ENCODE measurements at places on chromosomes 2 and 18.
A peak's percentile ranks its signal among the peaks of the same experiment; 100 is the strongest.

DNA sequence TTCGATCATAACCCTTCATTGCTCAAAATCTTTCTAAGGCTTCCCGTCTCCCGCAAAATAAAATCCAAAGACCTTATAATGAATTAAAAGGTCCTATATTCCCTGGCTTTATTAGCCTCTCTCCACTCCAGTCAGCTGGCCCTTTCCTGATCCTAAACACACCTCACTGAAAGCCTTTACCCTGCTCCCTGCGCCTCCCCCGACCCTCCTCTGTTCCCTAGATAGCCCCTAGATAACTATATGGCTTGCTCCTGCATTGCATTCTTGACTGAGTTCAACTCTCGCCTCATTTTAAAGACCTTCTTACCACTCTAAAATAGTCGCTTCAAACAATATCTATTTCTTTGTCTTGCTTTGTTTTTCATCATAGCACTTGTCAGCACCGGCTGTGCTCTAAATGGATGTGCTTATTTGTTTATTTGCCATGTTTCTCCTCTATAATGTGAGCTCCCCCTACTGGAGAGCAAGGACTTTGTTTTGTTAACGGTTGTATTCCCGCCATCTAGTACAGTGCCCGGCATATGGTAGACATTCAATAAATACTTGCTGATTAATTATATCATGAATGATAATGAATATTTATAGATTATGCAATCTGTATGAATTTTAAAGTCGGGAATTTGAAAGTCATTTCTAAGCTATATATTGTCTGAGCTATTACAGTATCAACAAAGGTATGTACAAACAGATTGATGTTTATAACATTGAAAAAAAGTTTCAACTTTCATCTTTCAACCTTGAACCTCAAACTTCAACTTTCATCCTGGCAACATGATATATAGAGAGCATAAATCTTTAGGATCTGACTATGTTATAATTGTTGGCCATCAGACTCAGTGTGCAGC lies 32.4 kb upstream of the VIT start:
- peak; percentile 79 for DNase-seq

DNA sequence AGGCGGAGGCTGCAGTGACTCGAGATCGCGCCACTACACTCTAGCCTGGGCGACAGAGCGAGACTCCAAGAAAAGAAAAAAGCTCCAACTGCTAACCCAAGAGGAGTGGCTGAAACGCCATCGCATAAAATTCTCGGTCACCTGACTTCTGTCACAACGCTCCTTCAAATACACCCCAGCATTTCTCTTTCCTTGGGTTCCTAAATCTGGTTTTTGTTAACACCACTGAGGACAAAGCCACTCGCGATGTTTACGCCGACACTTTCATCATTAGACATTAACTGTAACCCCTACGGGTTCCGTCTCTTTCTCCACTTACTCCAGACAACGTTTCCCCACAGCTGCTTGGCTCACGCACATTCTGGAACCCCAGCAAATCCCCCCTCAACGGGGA lies 679 bp downstream of the CLK1 start:
- peak; percentile 29 for DNase-seq

DNA sequence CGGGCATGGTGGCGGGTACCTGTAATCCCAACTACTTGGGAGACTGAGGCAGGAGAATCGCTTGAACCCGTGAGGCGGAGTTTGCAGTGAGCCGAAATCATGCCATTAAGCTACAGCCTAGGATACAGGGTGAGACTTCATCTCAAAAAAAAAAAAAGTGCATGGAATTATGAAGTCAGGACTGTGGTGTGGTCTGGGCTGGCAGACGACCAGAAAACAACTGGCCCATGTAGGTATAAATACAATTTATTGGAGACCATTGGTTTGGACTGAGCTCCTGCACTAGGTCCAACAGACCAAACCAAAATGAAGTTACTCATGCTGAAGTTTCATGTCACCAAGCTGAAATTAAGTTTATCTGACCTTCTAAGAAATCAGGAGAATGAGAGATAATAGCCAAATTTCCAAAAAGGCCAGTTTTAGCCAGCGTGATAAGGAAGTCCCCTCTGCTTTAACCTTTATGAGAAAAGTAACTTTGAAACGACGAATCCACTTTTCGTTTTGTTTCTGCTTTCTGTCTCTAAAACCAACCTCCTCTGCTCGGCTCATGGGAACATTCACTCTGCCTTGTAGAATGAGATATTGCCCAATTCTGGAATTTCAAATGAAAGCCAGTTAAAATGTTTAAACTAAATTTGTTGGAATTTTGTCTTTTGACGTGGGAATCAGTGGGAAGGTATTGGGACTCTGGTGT lies 17.7 kb upstream of the RAB10 start:
- no peak for DNase-seq

DNA sequence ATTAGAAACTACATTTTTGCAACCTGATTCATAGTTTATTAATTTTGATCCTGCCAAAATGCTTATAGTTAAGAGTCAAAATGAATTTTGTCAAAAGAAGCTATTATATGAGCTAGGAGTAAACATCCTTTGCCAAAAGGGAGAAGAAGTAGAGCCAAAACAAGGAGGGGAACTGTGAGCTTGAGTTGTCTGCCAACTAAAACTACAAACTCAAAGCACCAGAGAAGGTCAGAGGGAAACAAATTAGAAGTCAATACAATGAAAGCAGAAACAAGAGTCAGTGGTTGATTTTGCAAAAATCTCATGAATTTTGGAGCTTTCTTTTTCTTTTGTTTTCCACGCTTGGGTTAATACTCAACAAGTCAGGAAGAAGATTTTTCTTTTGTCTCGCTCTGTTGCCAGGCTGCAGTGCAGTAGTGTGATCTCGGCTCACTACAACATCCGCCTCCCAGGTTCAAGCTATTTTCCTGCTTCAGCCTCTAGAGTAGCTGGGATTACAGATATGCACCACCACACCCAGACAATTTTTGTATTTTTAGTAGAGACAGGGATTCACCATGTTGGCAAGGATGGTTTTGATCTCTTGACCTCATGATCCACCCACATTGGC lies 508.5 kb downstream of the RIT2 start:
- DNase-seq: no peak

DNA sequence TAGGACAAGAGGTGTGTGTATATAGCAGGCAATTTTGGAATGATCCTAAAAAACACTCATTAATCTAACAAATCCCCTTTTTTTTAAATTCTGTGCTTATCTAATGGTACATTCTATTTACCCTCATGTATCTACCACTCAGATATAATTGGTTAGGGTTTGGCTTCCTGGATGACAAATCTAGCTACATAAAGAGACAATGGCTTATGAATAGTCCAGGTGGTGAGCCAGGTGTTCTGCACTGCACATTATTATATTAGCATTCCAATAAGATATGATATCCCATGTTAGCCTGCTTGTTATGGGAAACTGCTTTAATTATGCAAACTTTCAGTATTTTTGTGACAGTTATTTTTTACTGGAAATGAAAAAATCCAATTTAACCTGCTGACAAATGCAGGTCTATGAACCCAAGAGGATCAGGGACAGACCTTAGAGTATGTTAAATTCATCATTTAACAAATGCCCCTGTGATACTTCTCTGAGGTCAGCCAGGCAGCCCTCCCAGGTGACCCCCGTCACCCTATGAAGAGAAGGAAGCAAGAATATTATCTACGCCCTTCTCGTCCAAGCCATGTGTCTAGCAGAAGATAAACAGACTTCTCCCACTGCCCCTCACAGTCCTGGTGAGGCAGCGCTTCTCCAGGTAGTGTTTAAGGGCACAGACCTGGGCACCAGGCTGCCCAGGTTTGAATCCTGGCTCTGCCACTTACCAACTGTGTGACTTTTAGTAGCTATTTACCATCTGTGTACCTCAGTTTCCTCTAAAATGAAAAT lies 83.0 kb downstream of the ADD2 start:
- DNase-seq: no peak

DNA sequence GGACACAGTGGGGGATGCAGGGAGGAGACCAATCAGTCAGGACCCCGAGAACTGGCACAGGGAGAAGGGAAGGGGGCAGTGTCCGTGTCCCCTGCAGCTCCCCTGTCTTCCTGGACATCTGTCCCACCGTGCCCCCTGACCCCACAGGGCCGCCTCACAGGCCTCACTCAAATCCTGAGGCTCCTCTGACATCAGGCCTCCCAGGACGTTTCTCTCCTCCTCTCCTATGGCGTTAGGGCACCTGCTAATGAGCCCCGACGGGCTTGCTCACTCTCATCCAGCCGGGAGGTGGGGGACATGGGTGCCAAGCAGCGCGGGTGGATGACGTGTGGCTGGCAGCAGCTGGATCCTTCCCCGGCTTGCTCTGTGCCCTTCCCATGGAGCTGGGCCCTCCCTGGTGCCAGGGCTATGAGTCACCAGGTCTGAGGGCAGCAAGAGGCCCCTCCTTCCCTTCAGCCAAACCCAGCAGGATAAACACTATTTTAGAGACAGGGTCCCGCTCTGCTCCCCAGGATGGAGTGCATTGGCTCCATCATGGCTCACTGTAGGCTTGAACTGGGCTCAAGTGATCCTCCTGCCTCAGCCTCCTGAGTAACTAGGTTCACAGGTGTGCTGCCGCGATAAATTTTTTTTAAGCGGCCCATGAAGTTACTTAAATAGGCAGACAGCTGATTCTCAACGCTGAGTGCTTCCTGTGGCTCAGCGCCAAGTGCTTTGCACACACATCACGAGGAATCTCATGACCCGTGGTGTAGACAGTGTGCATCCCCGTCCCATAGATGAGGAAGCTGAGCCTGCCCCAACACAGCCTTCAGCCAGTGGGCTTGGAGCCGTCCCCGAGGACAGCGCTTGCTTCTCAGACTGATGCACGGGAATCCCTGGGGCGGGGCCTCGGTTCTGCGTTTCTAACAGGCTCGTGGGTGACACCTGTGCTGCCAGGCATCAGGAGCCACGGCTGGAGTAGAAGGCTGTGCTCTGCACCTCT lies 64.5 kb upstream of the HDAC4 start:
- peak; percentile 87 for DNase-seq

GRCh38 chr2:6999211-6999877 lies 82.1 kb downstream of the RNF144A start:
- no peak for DNase-seq

- DNase-seq: no peak
Measured at GRCh38 chr2:240238201-240238600, 97.7 kb upstream of the OTOS start.

DNA sequence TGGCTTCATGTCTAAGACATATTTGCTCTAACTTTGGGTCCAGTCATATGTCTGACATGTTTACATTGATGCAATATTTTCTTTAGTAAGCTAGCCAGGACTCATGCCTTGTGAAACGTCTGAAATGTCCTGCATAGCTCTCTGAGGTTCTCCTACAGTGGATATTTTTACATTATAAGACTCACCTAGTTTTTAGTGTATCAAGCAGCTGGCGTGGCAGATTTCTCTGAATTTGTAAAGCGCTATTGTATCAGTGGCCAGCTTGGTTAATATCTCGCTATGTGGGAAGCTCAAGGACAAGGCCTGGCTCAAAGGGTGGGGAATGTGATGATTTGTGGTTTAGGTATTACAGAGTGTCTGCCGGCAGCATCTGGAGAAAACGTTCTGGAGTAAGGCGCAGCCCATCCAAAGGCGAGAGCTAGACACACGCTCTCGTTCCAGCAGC lies 164.3 kb downstream of the LTBP1 start:
- no peak for DNase-seq

DNA sequence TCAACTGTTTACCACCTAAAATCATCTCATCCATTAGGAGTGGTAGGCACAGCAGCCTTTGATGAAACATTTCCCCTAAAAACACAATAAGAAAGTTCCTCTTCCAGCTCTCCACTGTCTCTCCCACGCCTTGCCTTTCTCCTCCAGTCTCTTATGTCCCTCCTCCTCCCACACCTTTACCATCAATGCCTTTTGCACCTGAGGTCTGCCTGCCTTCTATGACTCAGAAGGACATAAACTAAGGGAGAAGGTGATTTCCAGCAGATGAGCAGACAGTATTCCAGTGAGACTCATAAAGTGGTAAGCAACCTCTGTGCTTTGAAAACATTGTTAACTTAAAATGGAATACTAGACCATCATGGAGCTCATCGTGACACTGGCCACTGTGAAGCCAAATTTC lies 34.2 kb upstream of the NDUFV2 start:
- peak; percentile 20 for DNase-seq

DNA sequence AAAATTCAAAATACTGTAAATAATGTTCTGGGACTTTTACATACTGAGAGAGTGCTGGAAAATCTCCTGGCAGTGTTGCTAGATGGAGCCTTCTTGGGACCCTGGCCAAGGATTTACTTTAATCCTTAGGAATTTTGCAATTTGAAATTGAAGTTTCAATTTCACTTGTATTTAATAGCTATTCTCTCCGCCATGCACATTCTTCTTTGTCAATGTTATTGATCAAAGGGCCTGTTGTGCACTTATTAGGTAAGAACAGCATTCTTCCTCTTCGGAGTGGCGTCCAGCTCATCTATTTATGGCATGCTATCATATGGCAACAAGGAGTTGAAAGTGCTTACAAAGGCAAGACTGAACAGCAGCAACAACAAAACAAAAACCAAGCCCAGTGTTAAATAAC lies 40.1 kb upstream of the SOS1 start:
- no peak for DNase-seq

GRCh38 chr2:43127208-43127940 lies 99.0 kb downstream of the ZFP36L2 start:
- DNase-seq: peak; percentile 45

- DNase-seq: no peak
Measured at GRCh38 chr2:190468814-190469569, 60.8 kb downstream of the MFSD6 start.

DNA sequence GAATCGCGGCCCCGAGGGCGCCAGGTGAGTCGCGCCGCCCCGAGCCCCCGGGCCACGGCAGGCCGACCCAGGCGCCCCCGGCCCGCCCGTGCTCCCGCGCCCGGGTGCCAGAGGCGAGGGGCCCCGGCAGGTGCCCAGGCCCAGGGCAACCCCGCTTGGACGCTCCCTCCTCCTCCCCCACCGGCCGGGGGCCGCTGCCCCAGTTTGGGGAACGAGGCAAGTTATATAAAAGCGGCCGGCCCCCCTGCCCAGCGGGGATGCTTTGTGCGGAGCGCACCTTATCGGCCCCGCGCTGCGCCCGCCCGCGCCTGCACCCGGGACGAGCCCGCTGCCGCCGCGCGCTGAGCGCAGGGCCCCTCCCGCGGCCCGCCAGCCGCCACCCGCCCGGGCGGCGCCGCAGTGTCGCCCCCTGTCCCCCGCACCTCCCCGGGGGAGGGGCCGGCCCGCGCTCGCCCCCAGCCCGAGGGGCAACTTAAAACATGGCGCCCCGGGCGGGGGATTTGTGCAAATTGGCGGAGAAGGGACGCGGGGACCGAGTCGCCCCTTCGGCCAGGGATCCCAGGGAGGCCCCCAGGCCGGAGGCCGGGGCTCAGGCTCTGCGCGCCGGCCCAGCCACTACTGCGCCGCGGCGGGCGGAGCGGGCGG lies 639 bp downstream of the EPB41L3 start:
- DNase-seq: no peak

DNA sequence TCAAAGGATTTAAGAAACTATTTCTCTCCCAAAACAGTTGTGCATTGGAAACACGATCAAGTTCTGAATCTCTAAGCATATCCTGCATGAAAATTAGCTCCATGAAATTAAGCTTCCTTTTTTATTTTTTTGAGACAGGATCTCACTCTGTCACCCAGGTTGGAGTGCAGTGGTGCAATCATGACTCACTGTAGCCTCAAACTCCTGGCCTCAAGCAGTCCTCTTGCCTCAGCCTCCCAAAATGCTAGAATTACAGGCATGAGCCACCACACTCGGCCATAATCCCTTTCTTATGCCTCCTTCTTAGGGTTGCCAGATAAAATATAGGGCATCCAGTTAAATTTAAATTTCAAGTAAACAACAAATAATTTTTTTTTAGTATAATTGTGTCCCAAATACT lies 124.4 kb downstream of the ARL4C start:
- no peak for DNase-seq
